Cortex of kidney (tissue), 1 donor: ENCODE measurements at places on chromosomes 12 and 14.

- no peak for DNase-seq
These were observed 6.2 kb downstream of the MTA1 start for GRCh38 chr14:105425823-105426247.

DNA sequence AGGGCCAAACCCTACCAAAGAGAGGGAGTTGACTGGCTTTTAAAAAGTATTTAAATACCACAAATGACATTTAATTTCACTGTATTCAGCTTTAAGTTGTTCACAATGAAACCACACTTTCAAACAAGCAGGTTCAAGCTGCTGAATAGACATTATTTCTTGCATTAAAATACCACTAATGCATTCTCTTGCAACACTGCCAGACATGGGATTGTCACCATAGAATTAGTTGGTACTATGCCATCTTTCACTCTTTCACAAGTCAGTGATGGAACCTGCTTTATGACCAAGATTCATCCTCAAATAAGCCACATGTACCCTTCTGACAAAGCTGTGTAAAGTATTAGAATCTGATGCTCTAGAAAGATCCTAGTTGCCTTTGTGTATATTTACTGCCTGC, 239.4 kb downstream of the PAWR start:
- DNase-seq: no peak

DNA sequence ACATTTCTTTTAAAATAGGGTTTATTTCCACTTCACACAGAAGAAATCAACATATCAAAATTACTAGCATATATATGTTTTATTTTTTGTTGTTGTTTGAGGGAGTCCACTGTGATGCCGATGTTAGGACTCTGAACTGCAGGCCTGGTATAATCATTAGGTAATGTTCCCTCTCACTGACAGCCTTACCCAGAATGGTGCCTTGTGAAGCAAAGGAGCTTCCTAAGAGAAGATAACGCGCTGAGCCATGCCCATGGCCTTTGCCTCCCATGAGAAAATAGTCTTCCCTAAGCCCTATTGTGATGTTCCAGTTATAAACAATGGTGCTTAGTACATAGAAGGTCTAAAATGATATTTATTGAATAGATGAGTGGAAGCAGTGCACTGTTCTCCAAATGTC, 12.0 kb downstream of the GNG2 start:
- DNase-seq: no peak

DNA sequence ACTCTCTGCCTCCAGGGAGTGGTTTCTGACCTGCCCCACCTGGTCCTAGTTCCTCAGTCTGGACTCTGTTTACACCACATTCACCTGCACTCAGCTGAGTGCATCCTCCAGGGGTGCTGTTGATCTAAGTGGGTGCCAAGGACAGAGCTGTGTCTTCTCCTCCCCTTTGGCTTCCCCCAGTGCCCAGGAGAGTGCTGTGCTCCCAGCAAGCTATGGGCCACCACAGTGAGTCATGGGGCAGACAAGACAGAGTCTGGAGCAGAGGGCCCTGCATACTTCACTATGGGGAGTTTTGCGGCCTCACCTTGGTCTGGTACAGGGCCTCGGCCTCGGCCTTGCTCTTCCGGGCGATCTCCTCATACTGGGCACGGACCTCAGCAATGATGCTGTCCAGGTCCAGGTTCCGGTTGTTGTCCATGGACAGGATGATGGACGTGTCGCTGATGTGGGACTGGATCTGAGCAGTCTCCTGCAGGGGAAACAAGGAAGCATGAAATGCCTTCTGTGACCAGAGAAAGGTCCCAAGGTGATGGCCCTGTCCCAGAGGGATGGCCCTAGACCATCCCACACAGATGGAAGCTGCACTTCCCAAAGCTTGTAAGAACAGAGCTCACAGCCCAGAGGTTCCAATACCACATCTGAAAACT, 4.9 kb downstream of the KRT73 start:
- DNase-seq: no peak
